ENCODE measurements at places on chromosomes 2 and 18. TPM values are rescaled to one million over a fixed set of nuclear protein-coding genes. Genes with fewer than 3 reads are reported as not detected.

GRCh38 chr2:29233428-29233827 lies 118.2 kb downstream of the CLIP4 start:
- no peak for DNase-seq

DNA sequence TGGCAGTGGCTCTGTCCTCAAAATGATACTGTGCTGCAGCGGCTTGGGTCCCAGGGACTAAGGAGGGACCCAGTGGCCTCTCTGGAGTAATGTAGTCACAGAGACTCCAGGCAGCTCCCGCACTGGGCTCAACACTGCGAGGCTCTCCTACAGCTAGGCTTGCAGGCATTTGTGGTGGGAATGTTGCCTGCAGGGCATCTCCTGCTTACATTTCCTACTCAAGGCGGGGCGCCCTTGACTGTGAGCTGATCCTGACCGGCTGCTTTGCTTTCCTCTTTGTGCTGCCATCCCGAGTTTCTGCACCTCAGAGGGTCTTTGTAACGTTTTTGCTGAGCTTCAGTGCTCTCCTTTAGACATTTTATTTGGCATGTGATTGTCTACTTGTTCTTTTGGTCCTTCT lies 177.4 kb upstream of the FN1 start:
- DNase-seq: peak; percentile 76

GRCh38 chr2:12727065-12727464 lies 10.3 kb downstream of the TRIB2 start:
- no peak for DNase-seq

- no peak for DNase-seq
Observed at GRCh38 chr2:109439986-109440385, 173.8 kb downstream of the SEPTIN10 start.

GRCh38 chr2:217517402-217517801 lies 485.4 kb downstream of the TNS1 start:
- no peak for DNase-seq

GRCh38 chr2:38176619-38177021 lies 100.7 kb upstream of the CYP1B1 start:
- DNase-seq: peak; percentile 96

- no peak for DNase-seq
Observed at GRCh38 chr2:240593026-240593702, 6.6 kb downstream of the CAPN10 start.

NYAP2 gene
- total RNA-seq: not detected

PLCL1 gene
- 0.18 TPM for total RNA-seq

Measured in IMR-90 (cell line).